ENCODE measurements at places on chromosomes 6 and 20.

- no peak overlapping the region for H3K4me3 ChIP-seq
- H3K4me1 ChIP-seq, result peaks cover 4% of the 10 kb centered on the region
- no peak overlapping the region for H3K27ac ChIP-seq
- no peaks in the 10 kb centered on the region for H3K36me3 ChIP-seq
- peak; percentile 1 for DNase-seq
- H3K27me3 ChIP-seq, result no peaks in the 10 kb centered on the region
Measured at GRCh38 chr20:38120625-38120988, 44.5 kb downstream of the TGM2 start.

- H3K27me3 ChIP-seq, result peaks cover 14% of the 10 kb centered on the region
- H3K4me3 ChIP-seq, result no peak overlapping the region
- no peak for DNase-seq
- no peaks in the 10 kb centered on the region for H3K36me3 ChIP-seq
- no peaks in the 10 kb centered on the region for H3K4me1 ChIP-seq
Measured at GRCh38 chr6:128641703-128642102, 121.3 kb upstream of the PTPRK start.

GRCh38 chr20:12717061-12717460 is 291.7 kb upstream of the SPTLC3 start:
- H3K27ac ChIP-seq, result no peak overlapping the region

DNA sequence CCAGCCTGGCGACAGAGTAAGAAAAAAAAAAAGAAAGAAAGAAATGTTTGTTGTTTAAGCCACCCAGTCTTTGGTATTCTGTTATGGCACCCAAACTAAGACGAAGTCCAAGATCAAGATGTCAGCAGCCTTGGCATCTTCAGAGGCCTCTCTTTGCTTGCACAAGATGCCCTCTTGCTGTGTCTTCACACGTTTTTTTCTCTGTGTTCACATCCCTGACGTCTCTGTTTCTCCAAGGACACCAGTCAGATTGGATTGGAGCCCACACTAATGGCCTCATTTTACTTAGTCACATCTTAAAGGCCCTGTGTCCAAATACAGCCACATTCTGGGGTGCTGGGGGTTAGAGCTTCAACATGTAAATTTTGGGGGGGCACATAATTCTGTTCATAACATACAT is 380.9 kb downstream of the GJA1 start:
- H3K27me3 ChIP-seq, result no peaks in the 10 kb centered on the region
- H3K27ac ChIP-seq, result no peak overlapping the region

DNA sequence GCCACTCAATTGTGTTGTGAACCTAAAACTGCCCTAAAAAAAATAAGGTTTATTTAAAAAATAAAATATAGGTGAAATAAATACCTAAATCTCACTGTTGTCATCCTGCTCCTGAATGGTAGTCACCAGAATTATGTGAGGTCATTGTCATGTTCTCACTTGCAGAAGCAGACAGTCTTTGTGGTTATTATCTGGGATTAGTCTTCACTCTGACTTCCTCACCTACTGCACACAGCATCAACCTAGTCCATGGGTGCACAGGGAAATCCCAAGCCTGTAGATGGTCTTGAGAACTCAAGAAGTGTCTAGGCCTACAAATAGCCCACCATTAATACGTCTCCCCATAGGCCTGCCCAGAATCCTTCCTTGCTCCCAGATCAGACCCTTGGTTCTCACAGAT is 97.0 kb downstream of the FOXF2 start:
- no peaks in the 10 kb centered on the region for H3K4me1 ChIP-seq
- no peak for DNase-seq
- H3K27me3 ChIP-seq, result peaks cover 13% of the 10 kb centered on the region

DNA sequence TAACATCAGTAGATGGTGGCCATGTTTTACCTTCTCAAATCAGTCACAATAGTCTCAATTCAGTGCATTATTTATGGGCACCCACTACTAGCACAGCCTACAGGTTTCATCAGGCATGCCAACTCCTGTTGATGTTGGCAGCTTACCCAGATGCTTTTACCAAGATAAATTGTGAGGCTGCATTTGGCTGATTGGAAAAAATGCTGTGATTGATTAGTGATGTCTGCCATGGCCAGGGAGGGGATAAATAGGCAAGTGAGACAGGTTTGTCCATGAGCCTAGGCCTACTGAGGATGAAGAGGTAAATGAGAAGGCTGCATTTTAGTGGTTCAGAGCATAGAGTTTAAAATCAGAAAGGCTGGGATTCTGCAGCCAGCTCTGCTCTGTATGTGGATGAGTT is 227.1 kb downstream of the NFATC2 start:
- no peaks in the 10 kb centered on the region for H3K27me3 ChIP-seq
- no peak for DNase-seq
- no peak overlapping the region for H3K4me3 ChIP-seq
- H3K27ac ChIP-seq, result no peak overlapping the region

DNA sequence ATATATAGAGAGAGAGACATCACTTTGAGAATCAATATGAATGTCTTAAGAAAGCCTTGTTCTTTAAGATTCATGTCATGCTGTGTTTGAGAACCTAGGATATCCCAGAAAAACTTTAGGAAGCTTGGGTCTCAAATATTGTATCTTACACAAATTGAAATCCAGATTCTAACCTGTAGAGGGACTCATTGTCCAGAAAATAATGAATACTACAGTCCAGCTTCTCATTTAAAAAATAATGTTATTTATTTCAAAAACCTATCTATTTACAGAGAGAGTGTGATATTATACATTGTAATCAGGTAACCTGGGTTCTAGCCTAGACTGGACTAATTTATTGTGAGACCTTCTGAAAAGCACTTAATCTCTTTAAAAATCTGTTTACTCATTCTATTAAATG is 4.2 kb downstream of the RFX6 start:
- no peak for DNase-seq
- no peak overlapping the region for H3K4me3 ChIP-seq
- peaks cover 19% of the 10 kb centered on the region for H3K27me3 ChIP-seq
- no peak overlapping the region for H3K27ac ChIP-seq
- peaks cover 6% of the 10 kb centered on the region for H3K4me1 ChIP-seq
- no peaks in the 10 kb centered on the region for H3K36me3 ChIP-seq

DNA sequence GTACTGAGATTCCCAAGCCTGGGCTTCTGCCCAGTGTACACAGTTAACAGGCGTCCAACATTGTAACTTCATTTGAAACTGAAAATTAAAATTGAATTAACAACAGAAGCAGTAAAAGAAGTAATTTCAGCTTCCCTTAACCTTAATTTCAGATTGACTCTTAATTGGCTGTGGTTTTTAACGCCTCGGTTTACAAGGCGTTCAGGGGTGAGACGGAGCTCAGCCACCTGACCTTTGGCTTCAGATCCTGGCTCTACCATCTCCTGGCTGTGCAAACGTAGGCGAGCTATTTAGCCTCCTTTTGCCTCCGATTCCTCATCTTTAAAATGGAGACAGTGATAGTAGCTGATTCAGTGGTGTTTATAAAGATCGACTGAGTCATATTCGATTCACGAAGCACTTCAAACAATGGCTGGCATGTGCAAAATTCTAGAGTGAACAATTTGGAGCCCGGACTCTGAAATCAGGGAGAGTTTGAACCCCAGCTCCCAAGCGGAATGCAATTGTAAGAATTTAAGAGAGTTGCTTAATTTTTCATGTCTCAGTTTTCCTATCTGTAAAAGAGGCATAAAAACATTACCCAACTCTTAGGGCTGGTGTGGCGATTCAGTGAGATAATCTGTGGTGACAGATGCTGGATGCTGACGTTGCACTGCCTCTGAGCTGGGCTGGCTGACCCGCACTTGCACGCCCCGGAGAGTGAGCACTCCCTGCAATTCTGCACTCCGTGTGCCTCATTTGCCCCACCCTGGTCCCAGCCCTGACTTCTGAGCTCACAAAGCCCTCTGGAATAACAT is 23.5 kb upstream of the OCSTAMP start:
- peaks cover 8% of the 10 kb centered on the region for H3K4me1 ChIP-seq
- no peak overlapping the region for H3K4me3 ChIP-seq
- no peak overlapping the region for H3K27ac ChIP-seq
- H3K27me3 ChIP-seq, result peaks cover 13% of the 10 kb centered on the region
- DNase-seq, result no peak
- no peaks in the 10 kb centered on the region for H3K36me3 ChIP-seq

GRCh38 chr20:32628960-32629530 is 43.9 kb upstream of the NOL4L start:
- peaks cover 3% of the 10 kb centered on the region for H3K36me3 ChIP-seq
- no peak for DNase-seq
- H3K27ac ChIP-seq, result no peak overlapping the region
- peaks cover 10% of the 10 kb centered on the region for H3K27me3 ChIP-seq
- no peak overlapping the region for H3K4me3 ChIP-seq
- no peaks in the 10 kb centered on the region for H3K4me1 ChIP-seq

GRCh38 chr6:35582315-35582714 is 69.6 kb upstream of the TULP1 start:
- no peaks in the 10 kb centered on the region for H3K27me3 ChIP-seq
- peaks cover 29% of the 10 kb centered on the region for H3K4me1 ChIP-seq
- H3K36me3 ChIP-seq, result peaks cover 35% of the 10 kb centered on the region
- no peak overlapping the region for H3K27ac ChIP-seq
- no peak overlapping the region for H3K4me3 ChIP-seq

GRCh38 chr20:8272766-8273165 is 140.7 kb downstream of the PLCB1 start:
- DNase-seq, result no peak
- no peaks in the 10 kb centered on the region for H3K36me3 ChIP-seq

DNA sequence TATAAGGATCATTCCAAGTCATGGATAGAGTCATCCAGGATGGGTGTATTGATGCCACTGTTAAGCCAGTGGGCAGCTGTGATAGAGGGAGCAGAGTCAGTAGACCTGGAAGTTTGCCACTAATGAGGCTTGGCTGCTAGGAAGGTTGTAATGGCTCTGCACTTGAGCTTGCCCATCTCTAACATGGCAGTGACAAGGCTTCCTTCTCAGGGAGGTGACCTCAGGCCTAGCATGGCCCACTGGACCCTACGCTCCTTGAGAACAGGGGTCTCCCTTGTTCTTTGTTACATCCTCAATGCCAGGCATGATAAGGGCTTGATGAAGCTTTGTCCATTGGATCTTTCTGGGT is 155.1 kb downstream of the CD83 start:
- H3K36me3 ChIP-seq, result peaks cover under 1% of the 10 kb centered on the region
- H3K27me3 ChIP-seq, result no peaks in the 10 kb centered on the region
- no peak for DNase-seq
- no peak overlapping the region for H3K4me3 ChIP-seq

GRCh38 chr6:116456927-116457326 is 4.2 kb upstream of the CALHM6 start:
- no peak overlapping the region for H3K27ac ChIP-seq
- no peak overlapping the region for H3K4me3 ChIP-seq
- H3K4me1 ChIP-seq, result peaks cover 10% of the 10 kb centered on the region

- H3K27me3 ChIP-seq, result peaks cover 23% of the 10 kb centered on the region
- no peaks in the 10 kb centered on the region for H3K4me1 ChIP-seq
- no peak overlapping the region for H3K27ac ChIP-seq
- H3K4me3 ChIP-seq, result no peak overlapping the region
- DNase-seq, result no peak
Measured at GRCh38 chr20:36175016-36175415, 20.5 kb downstream of the EPB41L1 start.

- H3K4me1 ChIP-seq, result no peaks in the 10 kb centered on the region
- no peak overlapping the region for H3K4me3 ChIP-seq
Measured at GRCh38 chr6:154474648-154475428, 35.6 kb downstream of the CNKSR3 start.

DNA sequence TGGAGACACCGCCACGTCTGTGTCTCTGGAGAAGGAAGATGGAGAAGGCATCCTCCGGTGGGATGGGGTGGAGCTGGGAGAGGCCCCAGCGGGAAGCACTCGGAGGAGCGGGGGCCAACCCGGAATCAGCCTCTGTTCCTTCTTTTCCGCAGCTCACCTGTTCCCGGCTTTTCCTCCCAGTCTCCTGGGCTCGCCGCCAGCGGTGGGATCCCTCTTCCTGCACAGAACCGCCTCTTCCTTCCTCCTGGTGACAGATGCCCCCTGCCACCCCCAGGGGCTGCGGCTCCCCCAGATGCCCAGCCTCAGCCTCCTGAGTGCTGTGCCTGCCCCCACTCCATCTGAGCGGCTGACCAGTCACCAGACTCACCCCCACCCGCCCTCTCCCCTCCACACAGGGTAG is 23.3 kb downstream of the RAMACL start:
- H3K27ac ChIP-seq, result no peak overlapping the region
- no peak for DNase-seq
- no peak overlapping the region for H3K4me3 ChIP-seq
- no peaks in the 10 kb centered on the region for H3K36me3 ChIP-seq

- no peak for DNase-seq
- no peak overlapping the region for H3K27ac ChIP-seq
- no peak overlapping the region for H3K4me3 ChIP-seq
- no peaks in the 10 kb centered on the region for H3K27me3 ChIP-seq
Measured at GRCh38 chr20:8963330-8963729, 105.6 kb upstream of the PLCB4 start.

DNA sequence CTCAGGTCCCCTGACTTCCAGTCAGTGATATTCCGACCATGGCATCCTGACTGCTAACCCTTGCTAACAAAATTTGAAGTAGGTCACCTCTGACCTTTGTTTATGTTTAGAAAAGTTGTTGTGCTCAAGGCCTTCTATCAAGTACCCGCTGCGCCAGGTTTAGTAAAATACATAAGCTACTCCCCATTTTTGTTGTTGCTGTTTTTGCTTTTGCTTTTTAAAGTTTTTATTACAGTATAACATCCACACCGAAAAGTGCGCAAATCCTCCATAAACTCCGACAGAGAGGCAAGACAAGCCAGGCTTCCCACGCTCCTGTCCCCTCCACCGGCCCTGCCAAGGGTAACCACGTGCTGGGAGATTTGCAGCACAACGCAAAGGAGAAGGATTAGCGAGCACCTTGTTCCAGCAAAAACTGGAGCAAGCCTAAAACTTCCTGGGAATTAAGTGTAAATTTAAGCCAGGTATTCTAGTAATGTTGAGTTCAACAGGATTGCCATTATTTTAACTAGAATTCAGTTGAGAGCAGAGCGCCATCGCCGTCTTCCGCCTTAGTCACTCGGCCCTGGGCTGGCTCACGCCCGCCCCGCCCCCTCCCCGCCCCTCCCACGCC is 17.8 kb upstream of the HMGN4 start:
- peaks cover 26% of the 10 kb centered on the region for H3K4me1 ChIP-seq
- H3K27ac ChIP-seq, result peak overlapping the region; percentile 96
- DNase-seq, result no peak

DNA sequence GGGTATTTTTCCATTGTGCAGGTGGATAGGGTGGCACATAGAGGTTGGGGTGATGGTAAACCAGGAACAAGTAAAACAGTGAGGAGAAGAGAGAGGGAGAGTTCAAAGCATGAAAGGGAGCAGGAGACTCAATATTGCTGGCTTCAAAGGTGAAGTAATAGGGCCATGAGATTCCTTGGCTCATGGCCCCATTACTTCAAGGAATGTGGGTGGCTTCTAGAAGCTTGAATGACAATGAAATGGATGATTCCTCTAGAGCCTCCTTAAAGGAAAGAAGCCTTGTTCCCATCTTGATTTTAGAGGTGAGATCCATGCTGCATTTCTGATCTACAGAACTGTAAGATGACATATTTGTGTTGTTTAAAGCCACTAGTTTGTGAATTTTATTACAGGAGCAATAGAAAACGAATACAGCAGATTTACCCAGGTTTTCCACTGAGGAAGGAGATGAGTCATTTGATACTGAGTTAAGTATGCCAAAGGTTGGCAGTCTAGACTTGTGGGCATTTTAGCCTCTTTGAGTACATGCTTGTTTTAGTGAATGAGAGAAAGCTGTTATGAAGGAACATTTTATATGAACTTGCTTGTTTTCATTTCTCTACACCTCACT is 110.4 kb downstream of the PLCB4 start:
- H3K36me3 ChIP-seq, result no peaks in the 10 kb centered on the region
- H3K27me3 ChIP-seq, result no peaks in the 10 kb centered on the region
- DNase-seq, result no peak
- H3K4me3 ChIP-seq, result no peak overlapping the region
- no peak overlapping the region for H3K27ac ChIP-seq
- H3K4me1 ChIP-seq, result no peaks in the 10 kb centered on the region
